Activated T-cell treated with anti-CD3 and anti-CD28 coated beads for 1 hour (primary cell): ENCODE measurements at places on chromosomes 12 and 14.

GRCh38 chr12:115245020-115245419 lies 561.0 kb upstream of the TBX3 start:
- DNase-seq: no peak

GRCh38 chr14:89165189-89166181 lies 251.5 kb downstream of the FOXN3 start:
- no peak for DNase-seq

DNA sequence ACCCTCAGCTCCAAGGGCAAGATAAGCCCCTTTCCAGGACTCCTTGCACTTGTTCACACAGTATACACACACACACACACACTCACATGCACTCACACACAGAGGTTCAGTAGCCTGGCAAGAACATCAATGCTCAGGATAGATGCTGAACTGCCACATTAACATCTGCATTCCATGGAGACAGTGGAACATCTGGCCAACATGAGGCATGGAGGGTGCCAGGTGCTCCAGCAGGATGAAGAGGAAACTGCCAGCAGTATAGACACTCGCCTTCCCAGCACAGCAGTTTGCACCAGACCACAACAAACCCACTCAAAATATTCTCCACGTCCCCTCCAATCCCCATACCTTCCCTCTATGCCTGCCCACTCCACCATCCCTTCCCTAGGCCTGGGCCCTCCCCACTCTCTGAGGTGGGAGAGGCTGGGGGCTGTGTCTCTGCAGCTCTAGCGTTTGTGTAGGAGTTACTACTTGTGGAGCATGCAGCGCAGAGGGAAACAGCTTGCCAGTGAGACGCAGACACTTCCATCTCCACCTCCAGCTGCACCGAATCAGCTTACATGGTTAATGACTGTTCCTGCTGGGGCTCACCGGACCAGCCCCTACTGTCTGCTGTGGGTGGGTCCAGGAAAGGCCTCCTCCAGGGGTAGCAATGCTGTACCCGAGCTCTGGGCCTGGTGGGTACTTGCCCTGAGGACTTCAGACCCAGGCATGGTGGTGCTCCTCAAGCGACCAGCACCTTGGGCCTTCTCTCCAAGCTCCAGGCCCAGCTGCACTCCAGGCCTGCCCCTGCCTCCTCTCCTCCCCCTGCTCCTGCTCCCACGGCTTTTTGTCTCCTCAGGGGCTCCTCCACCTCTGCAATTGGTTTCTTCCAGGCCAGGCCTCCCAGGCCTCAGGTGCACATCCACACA lies 18.6 kb upstream of the PLEKHG3 start:
- DNase-seq: no peak

GRCh38 chr12:80184926-80185325 lies 85.6 kb downstream of the OTOGL start:
- no peak for DNase-seq

DNA sequence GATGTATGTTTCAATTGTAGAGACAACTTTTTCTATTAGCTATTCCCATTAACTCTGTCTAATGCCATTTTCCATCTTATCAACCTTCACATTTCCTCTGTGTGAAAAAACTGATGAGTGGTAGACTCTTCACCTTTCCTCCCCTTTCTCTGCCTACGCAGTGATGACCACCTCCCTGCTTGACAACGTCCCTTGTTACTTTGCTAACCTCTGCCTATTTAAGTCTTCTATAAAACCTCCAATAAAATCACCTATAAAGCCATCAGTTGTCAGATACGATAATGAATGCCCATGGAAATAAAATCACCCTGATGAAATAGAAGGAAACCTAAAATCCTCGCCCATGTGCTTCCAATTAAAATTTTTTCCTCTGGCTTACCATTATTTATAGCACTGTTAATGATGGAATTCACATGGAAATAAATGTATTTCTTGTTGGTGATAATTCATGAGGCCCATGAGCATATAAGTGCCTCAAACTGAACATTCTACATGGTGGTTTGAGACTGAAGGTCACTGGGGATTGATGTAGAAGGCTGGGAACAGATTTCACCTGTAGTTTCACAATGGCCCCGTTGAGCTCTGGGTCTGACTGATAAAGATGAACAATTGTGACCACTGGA lies 1454.0 kb upstream of the SEL1L start:
- DNase-seq: no peak

DNA sequence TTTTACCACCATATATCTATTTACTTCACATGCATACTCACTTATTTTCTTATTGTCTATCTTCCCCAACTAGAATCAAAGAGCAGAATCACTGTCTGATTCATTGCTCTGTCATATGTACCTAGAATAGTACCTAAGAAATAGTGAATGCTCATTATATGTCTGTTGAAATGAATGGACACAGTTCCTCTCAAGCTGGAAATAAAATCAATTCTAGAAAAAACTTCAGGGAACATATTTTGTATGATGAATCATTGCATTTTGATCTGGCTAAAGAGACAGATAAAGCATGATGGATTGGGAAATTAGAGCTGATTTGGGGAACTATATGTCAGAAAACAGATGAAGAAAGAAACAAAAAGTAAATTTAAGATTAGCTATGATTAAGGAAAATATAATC lies 623.3 kb downstream of the C12orf50 start:
- DNase-seq: no peak

DNA sequence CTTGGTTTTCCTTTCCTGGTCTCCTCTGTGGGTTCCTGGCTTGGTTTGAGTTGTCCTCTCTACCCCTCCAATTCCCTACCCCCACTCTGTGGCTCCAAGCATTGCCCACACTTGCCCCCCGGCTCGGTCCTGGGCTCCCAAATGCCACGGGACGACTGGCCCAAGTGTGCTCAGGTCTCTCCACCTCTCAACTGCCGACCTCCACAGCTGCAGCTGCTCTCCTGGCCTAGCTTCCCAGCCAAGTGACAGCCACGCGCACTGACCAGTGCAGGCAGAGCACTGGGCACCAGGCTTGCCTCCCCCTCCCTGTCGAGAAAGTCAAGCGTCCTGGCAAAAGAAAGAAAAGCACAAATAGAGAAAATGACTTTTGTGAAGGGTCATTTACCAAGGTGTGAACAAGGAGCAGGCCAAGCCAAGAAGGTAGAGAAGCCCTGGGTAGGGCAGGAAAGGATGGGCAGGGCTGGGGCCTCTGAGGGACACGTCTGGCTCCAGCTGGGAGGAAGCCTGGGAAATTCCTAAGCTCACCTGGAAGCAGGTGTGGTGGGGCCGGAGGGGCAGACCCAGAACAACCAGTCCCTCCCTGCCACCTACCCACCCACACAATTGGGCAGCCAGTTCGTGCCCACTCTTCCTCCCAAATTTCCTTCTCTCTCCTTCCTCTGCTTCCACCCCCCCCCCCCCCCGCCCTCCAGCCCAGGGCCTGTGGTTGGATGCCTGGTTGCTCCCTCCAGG lies 1.8 kb upstream of the CEP170B start:
- DNase-seq: no peak

- DNase-seq: no peak
These were observed 5.5 kb downstream of the KRT74 start for GRCh38 chr12:52568111-52568510.

DNA sequence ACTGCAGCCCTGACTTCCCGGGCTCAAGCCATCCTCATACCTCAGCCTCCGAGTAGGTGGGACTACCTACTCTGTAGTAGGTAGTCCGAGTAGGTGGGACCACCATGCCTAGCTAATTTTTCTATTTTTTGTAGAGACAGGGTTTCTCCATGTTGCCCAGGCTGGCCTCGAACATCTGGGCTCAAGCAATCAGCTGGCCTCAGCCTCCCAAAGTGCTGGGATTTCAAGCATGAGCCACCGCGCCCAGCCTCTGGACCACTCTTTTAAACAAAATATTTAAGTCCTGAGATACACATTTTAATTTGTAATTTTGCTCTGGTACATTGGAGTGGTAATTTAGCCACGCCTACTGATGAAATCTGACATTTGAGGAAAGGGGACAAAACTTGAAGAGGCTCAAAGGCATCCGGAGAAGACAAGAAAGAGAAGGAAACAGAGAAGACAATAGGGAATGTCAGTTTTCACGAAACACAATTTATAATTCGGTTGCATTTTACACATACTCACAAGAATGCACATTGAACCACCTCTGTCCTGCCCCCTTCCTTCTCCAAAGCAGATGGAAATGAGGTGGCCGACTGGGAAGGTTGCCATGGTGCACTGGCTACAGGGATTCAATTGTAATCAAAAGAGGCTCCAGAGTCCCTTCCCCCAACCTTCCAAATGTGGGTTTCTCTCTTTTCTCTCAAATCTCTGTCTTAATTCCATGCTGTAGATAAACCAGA lies 9.7 kb upstream of the TUBA1A start:
- no peak for DNase-seq

DNA sequence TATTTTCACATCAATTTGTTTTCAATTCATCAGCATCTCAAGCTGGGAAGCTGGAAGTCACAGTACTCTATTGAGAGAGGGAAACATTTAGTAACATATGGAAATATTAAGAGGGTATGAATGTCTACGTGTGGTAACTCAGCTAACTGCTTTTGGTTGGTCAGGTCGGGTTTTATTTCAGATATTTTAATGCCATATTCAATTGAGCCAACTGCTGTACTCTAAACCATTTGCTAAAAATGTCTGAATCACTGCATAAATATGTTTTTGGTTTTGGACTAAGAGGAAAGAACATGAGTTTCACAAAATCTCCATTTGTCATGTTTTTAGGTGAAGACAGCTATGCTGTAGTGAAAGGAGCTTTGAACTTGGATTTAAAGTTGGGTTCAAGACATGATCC lies 18.9 kb upstream of the PPFIBP1 start:
- DNase-seq: no peak

DNA sequence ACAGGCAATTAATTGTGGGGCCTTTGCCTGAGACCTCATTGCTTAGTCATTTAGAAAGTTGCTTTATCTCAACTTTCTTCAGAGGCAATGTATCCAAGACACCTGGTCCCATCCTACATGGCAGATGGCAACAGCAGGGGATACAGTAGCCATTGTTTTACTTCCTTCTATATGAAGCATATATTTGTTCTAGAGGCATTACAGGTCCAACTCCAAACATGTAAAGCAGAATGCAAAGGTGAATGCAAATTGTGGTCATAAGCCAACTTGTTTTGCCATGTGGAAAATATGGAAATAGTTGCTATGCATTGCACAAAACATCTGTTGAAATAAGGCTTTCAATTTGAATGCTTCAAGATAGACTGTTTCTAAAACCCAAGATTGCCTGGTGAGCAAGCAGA lies 109.8 kb upstream of the BCAT1 start:
- DNase-seq: no peak

- no peak for DNase-seq
These were observed 9.5 kb downstream of the HHIPL1 start for GRCh38 chr14:99654235-99654985.

GRCh38 chr12:104668274-104668718 lies 211.5 kb downstream of the CHST11 start:
- DNase-seq: no peak

GRCh38 chr12:67042697-67043131 lies 226.4 kb upstream of the CAND1 start:
- no peak for DNase-seq

DNA sequence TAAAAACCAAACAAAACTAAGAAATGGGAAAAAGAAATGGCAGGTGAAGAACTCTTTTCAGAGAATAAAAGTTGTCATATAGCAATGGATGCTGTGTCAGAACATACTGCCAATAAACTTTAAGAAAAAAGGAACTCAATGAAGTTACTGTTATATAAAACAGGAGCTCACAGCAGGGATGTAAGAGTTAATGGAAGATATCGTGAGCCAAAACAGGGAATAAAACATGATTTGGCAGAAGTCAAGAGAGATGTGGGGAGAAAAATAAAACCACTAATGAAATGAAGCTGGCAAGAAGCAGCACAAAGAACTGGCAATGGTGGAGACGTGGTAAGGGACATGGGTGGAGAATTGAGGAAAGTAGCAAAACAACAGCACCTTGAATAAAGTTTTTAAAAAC lies 61.0 kb downstream of the TAOK3 start:
- DNase-seq: no peak

- no peak for DNase-seq
These were observed 17.9 kb downstream of the HRK start for GRCh38 chr12:116863275-116863767.

DNA sequence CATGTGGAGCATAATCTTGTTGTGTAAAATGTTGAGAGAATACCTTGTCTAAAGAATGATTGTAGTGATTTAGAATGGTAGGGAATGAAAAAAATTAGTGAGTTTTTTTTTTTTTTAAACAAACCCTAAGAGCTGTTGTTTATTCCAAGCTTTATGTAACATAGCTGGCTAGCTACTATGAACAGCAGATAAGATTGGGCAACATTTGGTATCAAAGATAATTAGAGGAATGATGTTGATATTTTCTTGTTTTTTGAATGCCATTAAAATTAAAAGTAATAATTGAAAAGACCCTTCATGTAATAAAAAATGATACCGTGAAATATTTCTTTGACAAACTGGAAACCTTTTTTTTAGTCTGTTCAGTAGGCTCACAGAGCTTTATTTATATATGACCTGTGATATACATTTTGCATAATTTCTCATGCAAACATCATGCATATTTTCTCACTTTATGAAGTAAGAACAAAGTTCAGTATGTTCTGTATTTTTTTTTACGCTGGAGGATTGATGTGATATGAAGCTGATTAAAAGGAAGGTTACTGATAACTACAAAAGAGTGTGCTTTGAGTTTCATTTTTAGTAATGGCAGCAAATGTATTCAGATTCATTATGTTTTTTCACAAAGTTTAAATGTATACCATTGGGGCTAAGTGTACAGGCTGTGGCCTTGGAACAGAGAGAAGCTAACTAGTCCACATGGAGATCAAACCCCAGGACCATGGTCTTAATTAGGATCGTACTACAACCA lies 8.1 kb downstream of the CPSF6 start:
- DNase-seq: no peak

- DNase-seq: no peak
These were observed 3.4 kb downstream of the GSG1 start for GRCh38 chr12:13099844-13100604.
